ENCODE measurements at places on chromosomes 1 and 21.
A peak's percentile ranks its signal among the peaks of the same experiment; 100 is the strongest.

DNA sequence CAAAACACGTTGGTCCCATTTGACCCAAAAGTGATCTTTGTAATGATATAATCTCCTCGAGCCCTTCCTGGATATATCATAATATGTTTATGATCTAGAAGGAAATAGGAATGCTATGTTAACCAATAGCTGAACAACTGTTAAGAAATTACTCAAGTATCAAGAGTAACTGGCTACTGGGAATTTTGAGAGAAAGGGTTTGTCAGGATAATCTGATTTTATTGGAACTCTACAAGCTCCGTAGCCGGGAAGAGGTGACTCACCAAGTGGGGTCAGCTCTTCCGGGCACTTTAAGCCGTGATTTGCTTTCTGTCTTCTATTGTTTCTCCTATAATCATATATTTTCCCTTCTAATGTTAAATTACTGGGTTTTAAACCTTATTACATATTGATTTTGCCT, 250.5 kb upstream of the POGK start:
- DNase-seq = no peak

DNA sequence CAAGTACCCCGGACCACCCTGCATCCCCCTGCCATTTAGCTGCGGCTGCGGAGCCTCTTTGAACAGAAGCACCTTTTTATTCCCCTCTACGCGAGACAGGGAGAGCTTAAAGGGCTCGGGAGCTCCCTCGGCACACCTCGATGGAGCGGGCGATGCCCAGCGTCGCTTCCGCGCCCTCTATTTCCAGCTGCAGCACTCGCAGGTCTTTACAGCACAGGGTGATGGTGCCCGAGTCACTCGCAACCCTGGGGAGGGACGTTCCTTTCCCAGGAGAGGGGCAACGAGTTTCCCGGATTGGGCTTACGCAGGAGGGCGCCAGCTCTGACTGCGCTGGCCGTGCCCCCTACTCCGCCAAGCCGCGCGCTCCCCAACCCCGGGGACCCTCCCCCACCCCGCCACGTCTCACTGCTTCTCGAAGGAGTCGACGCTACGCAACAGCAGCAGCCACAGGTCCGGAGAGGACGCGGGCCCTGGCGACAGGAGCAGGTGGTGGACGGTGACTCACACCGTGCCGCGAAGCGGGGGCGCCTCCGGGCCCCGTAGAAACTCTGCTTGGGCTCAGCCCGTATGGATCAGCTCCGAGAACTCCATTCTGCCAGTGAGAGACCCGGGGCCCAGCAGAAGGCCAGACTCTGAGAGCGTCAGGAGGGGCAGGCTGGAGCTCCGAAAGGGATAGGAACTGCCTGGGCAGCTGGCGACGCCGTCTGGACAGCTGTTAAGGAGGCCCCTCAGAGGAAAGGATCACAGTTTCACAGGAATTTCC, 5.8 kb upstream of the FAM167B start:
- no peak for DNase-seq

GRCh38 chr1:83626603-83627002, 372.3 kb downstream of the TTLL7 start:
- DNase-seq = peak; percentile 80

- no peak for DNase-seq
These were observed 5.9 kb downstream of the RHEX start for GRCh38 chr1:206058927-206059292.

GRCh38 chr1:189904509-189904908, 573.2 kb downstream of the BRINP3 start:
- no peak for DNase-seq

GRCh38 chr1:167121375-167122120, 27.7 kb downstream of the STYXL2 start:
- peak; percentile 83 for DNase-seq

DNA sequence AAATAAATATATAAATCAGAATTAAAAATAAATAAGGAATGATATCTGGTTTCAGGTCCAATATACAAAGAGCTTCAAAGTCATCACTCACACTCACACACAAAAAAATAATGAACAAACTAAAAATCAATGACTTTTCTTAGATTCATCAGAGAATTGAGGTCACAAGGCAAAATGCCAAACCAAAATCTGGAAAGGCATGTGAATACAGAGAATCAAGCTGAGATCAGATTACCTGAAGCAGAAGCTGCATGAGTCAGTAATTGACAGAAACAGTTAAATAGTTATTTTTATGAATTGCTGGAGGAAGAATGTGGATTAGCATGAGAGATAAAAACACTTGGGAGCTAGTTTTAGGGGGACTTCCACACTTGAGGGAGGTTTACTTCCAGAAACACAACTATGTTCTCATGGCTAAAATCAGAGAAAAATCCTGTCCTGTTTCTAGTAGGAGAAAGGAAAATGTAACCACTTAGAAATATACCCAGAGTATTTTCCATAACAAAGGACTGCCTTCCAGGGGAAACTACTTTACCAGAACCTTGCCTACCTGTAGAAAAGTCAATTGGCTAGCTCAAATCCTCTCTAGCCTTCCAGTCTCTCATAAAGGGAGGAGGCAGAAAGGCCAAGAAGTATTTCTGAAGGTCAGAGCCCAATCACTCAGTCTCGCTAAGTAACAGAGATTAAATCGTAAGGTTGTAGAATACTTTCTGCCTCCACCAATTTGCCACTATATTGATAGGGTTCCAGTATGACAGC, 536.6 kb upstream of the NR5A2 start:
- peak; percentile 49 for DNase-seq

- no peak for DNase-seq
These were observed 32.9 kb downstream of the DUSP10 start for GRCh38 chr1:221708987-221709386.

DNA sequence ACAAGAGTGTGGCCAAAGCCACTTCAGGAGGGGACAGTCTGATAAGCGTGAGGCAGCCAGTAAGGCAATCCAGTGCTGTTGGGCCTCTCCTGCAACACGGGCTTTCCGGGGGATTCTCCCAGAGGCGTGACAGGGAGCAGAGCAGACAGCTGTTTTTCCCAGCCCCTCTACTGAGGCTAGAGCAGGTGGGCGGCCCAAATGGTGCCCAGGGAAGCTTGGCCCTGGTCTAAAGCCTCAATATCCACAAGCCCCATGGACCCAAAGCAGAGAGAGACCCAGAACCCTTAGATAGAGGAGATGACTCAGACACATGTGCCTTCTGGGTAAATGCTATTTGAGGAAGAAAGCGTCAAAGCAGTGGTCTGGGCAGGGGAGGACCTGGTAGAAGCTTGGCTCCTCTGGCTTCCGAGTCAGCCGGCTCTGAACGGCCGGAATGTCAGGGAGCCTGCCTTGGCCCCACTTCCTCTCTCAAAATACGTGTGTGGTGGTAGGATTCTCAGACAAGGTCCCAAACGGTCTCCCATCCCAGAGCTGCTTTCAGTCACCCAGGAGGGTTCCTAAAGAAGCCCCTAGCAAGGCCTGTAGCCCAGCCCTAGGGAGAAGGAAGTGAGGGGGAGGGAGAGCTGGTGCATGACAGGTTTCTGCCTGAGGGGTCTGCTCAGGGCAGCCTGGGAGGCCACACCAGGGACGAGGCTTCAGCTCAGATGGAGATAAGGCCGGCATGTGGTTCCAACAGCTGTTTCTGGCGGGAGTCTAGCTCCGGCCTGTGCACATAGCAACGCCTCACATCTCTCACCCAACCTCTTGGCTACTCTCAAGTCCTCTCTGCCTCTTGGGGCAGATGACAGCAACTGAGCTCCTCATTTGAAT, 28.8 kb downstream of the PIK3C2B start:
- DNase-seq = no peak

DNA sequence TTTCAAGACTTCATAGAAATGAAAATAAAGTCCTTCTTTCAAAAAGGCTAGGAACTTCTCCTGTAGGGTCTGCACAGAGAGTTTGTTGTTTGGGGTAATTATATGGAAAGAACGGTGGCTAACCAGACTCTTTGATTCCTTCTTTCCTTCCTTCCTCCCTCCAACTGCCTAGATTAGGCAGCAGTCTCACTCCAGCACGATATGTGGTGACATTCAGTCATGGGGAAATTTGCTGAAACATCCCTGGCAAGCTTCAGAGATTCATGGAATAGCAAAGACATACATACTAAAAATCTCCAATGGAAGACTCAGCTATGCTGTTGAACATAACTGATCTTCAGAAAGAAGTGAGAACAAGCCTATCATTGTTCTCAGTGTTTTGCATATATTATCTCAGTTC, 4.3 kb downstream of the NTMT2 start:
- no peak for DNase-seq

DNA sequence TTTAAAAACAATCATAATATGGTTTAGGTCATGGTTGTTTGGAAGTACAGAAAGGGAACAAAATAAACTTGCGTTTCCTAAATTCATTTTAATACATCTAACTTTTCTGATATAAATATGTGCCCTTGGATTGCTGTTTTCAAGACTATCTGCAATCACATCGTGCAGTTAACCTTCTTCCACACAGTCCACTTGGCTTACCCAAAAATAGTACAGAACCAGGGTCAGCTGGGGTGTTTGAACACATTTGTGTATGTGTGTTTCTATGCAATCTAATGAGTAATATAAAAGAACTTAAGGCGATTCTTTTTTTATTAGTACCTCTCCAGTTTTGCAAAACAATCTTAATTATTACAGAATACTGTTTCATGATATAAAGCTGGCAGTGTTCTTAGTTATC, 19.9 kb downstream of the SAMSN1 start:
- no peak for DNase-seq

All from cerebellar cortex (tissue), 1 donor.